ENCODE measurements at places on chromosomes 13 and 19. TPM values are rescaled to one million over a fixed set of nuclear protein-coding genes. Genes with fewer than 3 reads are reported as not detected.

SLC25A30 gene
- total RNA-seq: 18.6 TPM

CLEC4M gene
- total RNA-seq: not detected

DNA sequence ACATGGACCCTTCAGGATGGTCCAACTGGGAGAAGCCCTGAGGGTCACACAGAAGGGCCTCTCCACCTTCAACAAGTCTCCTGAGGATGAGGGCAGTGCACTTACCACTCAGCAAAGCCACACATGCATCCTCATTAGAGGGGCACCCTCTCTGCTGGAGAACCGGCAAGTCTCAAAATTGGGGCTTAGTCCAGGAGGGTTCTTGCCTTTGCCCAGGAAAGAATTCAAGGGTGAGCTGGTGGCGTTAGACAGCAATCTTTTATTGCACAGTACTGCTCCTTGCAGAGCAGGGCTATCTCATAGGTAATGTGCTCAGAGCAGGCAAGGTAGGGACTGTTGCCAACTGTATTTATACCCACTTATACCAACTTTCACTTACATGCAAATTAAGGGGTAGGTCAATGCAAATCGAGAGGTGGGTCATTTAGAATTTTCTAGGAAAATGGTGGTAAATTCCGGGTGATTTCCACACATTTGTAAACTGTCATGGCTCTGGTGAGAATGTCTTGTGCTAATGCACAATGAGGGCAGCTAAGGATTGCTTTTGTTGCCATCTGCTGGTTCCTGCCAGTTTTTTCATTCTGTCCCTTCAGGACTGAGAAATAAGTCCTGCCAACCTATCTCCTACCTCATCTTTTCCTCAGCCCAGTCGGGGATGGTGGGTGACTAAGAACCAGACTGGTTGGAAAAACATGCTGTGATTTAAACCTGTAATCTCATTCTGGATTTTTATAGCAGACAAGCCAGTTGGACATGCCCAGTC, 27.8 kb upstream of the IGSF23 start:
- H3K4me3 ChIP-seq: no peak overlapping the region
- H3K36me3 ChIP-seq: no peaks in the 10 kb centered on the region
- H3K27me3 ChIP-seq: no peaks in the 10 kb centered on the region
- no peak for DNase-seq
- no peaks in the 10 kb centered on the region for H3K4me1 ChIP-seq

GRCh38 chr13:108305655-108306054, 36.1 kb downstream of the TNFSF13B start:
- H3K4me3 ChIP-seq: no peak overlapping the region
- no peaks in the 10 kb centered on the region for H3K4me1 ChIP-seq
- DNase-seq: no peak
- no peaks in the 10 kb centered on the region for H3K27me3 ChIP-seq

DNA sequence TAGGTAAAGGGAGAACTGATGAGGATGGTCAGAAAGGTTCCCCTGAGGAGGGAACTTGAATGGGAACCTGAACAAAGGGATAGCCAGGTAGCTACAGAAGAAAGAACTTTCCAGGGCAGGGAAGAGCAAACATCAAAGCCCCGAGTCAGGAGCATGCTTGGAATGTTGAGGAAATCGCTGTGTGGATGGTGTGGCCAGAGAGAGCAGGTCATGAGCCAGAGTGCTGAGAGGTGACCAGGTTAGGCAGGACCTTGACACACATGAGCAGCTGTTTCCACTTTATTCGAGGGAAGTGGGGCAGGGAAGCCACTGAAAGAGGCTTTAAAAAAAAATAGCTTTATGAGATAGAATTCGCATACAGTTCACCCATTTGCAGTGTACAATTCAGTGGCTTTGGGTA, 4.4 kb downstream of the RAB8A start:
- H3K4me1 ChIP-seq: peaks cover 4% of the 10 kb centered on the region
- peaks cover 40% of the 10 kb centered on the region for H3K36me3 ChIP-seq
- H3K4me3 ChIP-seq: no peak overlapping the region
- DNase-seq: no peak
- no peaks in the 10 kb centered on the region for H3K27me3 ChIP-seq

Data from endodermal cell (in vitro differentiated cells).